ENCODE measurements at places on chromosomes 1 and 21. TPM values are rescaled to one million over a fixed set of nuclear protein-coding genes. Genes with fewer than 3 reads are reported as not detected.

MYOC gene
- not detected for total RNA-seq

RHCE gene
- total RNA-seq = 0.29 TPM

GRCh38 chr1:88984569-88984968 lies 7.9 kb downstream of the KYAT3 start:
- peak overlapping the region; percentile 85 for H3K27ac ChIP-seq
- peaks cover 85% of the 10 kb centered on the region for H3K36me3 ChIP-seq
- peak overlapping the region; percentile 42 for H3K4me3 ChIP-seq
- peaks cover 80% of the 10 kb centered on the region for H3K4me1 ChIP-seq
- no peak for DNase-seq
- no peaks in the 10 kb centered on the region for H3K27me3 ChIP-seq

GRCh38 chr1:63973005-63973419 lies 199.2 kb downstream of the ROR1 start:
- H3K4me1 ChIP-seq = no peaks in the 10 kb centered on the region
- no peak overlapping the region for H3K27ac ChIP-seq
- H3K4me3 ChIP-seq = no peak overlapping the region
- peaks cover 9% of the 10 kb centered on the region for H3K27me3 ChIP-seq
- DNase-seq = no peak

ZC3H12A gene
- 29.2 TPM for total RNA-seq

LIPI gene
- not detected for total RNA-seq

GRCh38 chr1:32197837-32198236 lies 2.6 kb upstream of the CCDC28B start:
- H3K27ac ChIP-seq = no peak overlapping the region
- H3K4me1 ChIP-seq = peaks cover 49% of the 10 kb centered on the region
- no peak overlapping the region for H3K4me3 ChIP-seq
- H3K36me3 ChIP-seq = peaks cover 36% of the 10 kb centered on the region
- H3K27me3 ChIP-seq = no peaks in the 10 kb centered on the region

DNA sequence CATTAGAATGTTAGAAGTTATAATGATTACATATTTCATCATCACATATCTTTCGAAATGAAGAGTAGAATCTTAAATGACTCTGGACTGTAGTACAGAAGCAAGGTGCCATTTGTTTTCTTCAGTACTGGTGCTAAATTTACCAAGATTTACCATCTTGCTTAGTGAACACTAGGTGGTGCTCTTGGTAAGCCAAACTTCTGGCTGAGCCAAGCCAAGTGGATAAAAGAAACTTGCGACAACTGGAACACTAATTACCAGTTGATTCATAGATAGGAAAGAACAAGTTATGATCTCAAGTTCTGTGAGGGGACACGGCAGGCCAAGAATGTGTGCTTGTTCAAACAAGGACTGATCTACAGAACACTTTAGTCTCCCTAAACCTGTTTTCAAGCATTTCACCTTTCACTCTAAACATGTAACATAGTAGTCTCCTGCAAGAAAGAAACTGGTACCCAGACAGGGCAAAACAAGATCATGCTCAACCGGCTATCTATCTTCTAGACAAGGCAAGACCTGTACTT lies 19.8 kb downstream of the SPRTN start:
- H3K4me1 ChIP-seq = peaks cover 4% of the 10 kb centered on the region
- H3K27me3 ChIP-seq = no peaks in the 10 kb centered on the region
- H3K4me3 ChIP-seq = no peak overlapping the region

- DNase-seq = no peak
- no peak overlapping the region for H3K4me3 ChIP-seq
- no peaks in the 10 kb centered on the region for H3K27me3 ChIP-seq
- H3K36me3 ChIP-seq = peaks cover 8% of the 10 kb centered on the region
- H3K4me1 ChIP-seq = peaks cover 32% of the 10 kb centered on the region
These were observed 253.1 kb upstream of the FGGY start for GRCh38 chr1:59043796-59044195.

DNA sequence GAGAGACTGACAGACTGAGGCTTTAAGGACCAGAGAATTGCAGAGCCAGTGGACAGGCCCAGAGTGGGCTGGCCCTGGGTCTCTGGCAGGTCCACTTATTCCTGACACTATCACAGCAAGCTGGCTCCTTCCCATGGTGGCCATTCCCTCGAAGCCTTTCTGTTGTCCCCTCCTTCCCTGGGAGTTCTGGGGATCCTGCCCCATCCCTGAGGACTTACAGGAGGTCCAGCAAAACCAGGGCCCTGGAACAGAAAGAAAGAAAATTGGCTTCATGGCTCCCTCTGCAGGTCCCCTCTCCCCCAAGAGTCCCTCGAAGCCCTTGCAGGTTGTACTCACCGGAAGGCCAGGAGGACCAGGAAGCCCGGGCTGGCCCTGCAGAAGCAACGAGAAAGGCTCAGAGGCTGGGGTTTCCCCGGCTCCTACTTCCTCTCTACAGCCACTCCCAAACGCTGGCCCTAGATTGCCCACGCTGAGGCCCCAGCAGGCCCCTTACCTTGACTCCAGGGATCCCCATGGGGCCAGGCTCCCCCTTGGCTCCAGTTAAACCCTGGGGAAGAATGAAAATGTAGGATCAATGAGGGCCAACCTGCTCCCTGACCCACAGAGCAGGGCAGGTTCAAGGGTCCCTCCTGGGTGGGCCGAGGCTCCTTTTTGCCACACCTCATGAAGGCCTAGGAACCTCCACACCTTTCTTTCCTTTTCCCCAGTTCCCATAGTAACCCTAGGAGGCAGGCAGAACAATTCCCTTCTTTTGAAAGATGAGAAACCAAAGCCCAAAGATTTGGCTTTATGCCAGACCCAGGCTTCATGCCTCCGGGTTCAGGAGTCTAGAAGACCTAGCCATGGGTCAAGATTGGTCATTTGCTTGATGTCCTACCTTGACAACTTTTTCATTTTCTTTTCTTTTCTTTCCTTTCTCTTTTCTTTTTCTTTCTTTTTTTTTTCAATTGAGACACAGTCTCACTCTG lies 4.6 kb downstream of the COL9A2 start:
- H3K36me3 ChIP-seq = no peaks in the 10 kb centered on the region
- DNase-seq = peak; percentile 28
- H3K4me3 ChIP-seq = no peak overlapping the region

DNA sequence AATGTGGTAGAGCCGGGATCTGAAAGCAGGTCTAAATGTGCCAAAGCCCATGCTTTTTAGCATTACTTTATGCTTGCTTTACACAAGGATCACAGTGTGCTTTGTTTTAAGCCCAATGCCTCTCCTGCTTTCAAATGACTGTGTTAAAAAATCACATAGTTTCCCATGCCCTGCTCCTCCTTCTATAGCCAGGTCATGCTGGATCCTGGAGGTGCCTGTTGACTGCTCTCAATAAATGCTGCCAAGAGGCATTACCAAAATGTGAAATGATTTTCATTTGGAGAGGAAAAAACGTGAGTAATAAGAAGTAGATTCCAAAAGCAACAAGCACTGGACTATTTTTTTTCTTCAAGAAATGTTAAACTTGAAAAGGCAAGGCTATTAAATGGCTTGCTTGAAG lies 420.7 kb upstream of the USP24 start:
- H3K27me3 ChIP-seq = peaks cover 4% of the 10 kb centered on the region
- H3K4me3 ChIP-seq = no peak overlapping the region
- no peaks in the 10 kb centered on the region for H3K4me1 ChIP-seq
- no peak for DNase-seq
- no peak overlapping the region for H3K27ac ChIP-seq

DNA sequence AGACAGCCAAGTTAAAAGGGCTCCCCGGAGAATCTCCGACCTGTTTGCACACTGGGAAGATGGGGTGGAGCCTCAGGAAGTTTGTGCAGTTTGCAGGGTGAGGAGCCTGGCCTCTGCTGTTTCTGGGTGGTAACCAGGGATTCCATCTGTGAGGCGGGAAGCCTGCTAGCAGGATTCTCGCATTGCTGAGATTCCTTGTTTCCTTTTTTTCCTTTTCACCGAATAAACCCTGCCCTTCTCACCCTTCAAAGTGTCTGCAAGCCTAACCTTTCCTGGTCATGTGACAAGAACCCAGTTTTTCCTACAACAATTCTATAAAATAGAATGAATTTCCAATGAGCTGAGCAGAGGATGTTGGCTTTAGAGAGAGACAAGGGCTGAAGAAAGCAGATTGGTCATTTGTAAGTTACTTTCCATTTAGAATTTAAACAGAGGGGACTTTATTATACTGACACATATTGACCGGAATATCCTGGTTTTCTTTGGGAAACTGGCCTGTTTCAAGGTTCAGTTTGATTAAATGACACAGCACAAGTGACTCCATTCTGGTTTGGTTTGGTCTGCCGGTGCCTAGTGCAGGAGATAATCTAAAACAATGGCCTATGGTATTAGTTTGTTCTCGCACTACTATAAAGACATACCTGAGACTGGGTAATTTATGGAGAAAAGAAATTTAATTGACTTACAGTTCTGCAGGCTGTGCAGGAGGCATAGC lies 48.7 kb upstream of the DNAH14 start:
- H3K4me1 ChIP-seq = no peaks in the 10 kb centered on the region
- H3K27ac ChIP-seq = no peak overlapping the region
- H3K36me3 ChIP-seq = no peaks in the 10 kb centered on the region
- H3K4me3 ChIP-seq = no peak overlapping the region
- no peak for DNase-seq
